ENCODE measurements at places on chromosomes 4 and X.

- DNase-seq, result no peak
- no peak overlapping the region for H3K4me3 ChIP-seq
- H3K36me3 ChIP-seq, result no peaks in the 10 kb centered on the region
- H3K4me1 ChIP-seq, result no peaks in the 10 kb centered on the region
- no peaks in the 10 kb centered on the region for H3K27me3 ChIP-seq
Measured at GRCh38 chr4:33998291-33998690, 2246.0 kb downstream of the ARAP2 start.

- no peaks in the 10 kb centered on the region for H3K4me1 ChIP-seq
- H3K4me3 ChIP-seq, result peak overlapping the region; percentile 94
- no peak for DNase-seq
- H3K27ac ChIP-seq, result peak overlapping the region; percentile 96
- H3K27me3 ChIP-seq, result no peaks in the 10 kb centered on the region
Measured at GRCh38 chr4:38662522-38663089, 1.4 kb upstream of the KLF3 start.

DNA sequence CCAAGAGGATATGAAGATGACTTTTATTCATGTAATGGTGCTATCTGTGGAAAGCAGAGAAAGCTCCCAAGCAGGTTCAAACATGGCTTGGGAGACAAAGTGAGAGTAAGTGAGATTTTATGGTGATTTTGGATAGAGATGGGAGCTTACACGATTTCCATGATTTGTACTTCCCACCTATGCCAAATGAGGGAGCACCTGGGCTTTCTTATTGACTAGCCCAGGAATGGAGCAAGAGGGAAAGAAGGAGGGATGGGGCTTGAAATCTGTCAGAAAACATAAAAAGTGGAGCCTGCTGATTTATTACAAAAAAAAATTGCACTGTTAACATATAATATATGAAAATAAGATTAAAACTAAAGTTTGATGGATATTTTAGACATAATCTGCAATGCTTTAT is 703.5 kb upstream of the PABPC4L start:
- no peak overlapping the region for H3K4me3 ChIP-seq
- no peaks in the 10 kb centered on the region for H3K27me3 ChIP-seq
- H3K4me1 ChIP-seq, result no peaks in the 10 kb centered on the region
- no peak for DNase-seq

GRCh38 chr4:162706051-162706450 is 460.6 kb downstream of the NAF1 start:
- no peak overlapping the region for H3K27ac ChIP-seq
- H3K36me3 ChIP-seq, result no peaks in the 10 kb centered on the region
- no peak overlapping the region for H3K4me3 ChIP-seq
- no peaks in the 10 kb centered on the region for H3K27me3 ChIP-seq

DNA sequence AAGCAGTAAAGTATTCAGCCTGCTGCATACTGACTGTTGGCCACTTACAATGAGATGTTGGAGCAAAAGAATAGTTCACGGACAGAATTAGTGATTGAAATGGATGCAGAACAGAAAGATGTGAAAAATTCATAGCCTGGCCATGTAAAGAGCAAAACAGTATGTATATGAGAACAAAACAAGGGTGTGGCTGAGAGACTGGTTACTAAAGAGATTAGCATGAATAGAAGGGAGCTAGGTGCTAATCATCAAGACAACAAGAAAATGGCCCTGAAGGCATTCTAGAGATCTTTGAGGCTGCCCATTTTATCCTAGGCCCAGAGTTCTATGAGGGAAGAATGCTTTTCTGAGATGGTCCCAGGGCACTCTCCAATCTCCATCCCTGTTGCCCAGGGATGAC is 208.5 kb downstream of the ARHGEF9 start:
- H3K36me3 ChIP-seq, result no peaks in the 10 kb centered on the region
- no peaks in the 10 kb centered on the region for H3K4me1 ChIP-seq
- H3K27me3 ChIP-seq, result no peaks in the 10 kb centered on the region
- DNase-seq, result no peak
- no peak overlapping the region for H3K27ac ChIP-seq
- H3K4me3 ChIP-seq, result no peak overlapping the region

- no peaks in the 10 kb centered on the region for H3K36me3 ChIP-seq
- no peaks in the 10 kb centered on the region for H3K4me1 ChIP-seq
- no peaks in the 10 kb centered on the region for H3K27me3 ChIP-seq
- H3K27ac ChIP-seq, result no peak overlapping the region
- no peak overlapping the region for H3K4me3 ChIP-seq
Measured at GRCh38 chrX:124194199-124194598, 138.3 kb upstream of the TEX13D start.

GRCh38 chrX:49282647-49283011 is 13.0 kb downstream of the PPP1R3F start:
- no peaks in the 10 kb centered on the region for H3K4me1 ChIP-seq
- no peaks in the 10 kb centered on the region for H3K36me3 ChIP-seq
- DNase-seq, result no peak
- H3K27me3 ChIP-seq, result no peaks in the 10 kb centered on the region

DNA sequence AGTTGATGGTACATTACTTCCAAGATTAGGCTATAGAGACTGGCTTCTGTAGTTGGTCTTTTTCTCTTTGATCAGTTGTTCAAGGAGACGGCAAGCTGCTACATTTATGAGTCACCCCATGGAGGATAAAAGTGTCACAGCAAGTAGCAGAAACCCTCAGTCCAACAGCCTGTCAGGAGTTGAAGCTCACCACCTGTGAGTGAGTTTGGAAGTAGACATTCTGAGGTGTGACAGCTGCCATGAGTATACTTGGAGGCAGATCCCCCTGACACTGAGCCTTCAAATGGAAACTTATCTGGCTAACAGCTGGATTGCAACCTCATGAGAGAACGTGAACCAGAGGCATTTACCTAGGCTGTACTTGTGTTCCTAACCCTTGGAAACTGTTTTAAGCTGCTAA is 68.0 kb downstream of the CCNG2 start:
- H3K4me1 ChIP-seq, result no peaks in the 10 kb centered on the region
- no peak for DNase-seq
- no peak overlapping the region for H3K4me3 ChIP-seq
- no peak overlapping the region for H3K27ac ChIP-seq

DNA sequence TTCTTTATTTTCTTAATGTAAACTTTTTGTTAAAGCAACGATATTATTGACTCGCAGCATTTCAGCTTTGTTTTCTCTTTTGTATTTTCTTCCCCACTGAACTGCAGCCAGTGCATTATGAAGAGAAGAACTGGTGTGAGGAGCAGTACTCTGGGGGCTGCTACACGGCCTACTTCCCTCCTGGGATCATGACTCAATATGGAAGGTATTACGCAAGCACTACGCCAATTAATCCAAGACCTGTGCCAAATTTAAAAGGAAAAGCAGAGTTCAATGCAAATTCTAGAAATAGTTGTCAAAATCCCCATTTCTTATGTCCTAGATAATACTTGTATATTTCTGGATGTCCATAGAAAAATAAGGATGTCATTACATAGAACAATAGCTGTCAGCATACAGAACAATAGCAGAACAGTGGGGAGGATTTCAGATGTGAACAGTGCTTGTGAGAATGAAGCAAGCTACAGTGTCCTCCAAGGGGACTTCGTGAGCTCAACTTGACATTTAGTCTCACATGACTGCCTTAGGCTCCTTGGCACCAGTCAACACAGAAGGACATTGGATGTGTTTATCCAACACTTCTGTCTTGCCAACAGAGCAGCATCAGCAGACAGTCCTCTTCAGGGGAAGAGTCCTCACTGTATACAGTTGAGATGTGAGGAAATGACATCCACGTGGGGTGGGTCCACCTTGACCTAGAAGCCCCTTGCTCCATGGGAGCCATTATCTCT is 85.9 kb downstream of the MAOA start:
- no peak overlapping the region for H3K27ac ChIP-seq
- no peak overlapping the region for H3K4me3 ChIP-seq

GRCh38 chr4:162498168-162498567 is 334.4 kb upstream of the FSTL5 start:
- H3K4me1 ChIP-seq, result no peaks in the 10 kb centered on the region
- DNase-seq, result no peak
- H3K27me3 ChIP-seq, result no peaks in the 10 kb centered on the region

DNA sequence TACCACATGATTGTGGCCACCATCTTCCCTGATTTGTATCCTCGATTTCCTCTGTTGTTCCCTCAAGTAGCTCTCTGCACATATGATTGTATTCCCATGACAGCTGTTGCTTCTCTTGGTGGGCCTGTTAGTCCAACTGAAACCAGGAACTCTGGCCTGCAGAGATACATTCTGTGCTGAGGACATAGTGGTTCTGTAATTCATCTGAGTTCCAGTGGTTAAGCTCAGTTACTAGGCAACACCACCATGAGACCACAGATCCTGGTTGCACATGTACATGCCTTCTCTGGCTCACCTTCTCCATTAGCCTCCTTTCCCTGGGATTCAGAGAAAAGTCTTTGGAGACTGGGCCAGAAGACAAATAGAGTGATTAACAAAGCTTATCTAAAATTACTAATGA is 172.1 kb upstream of the SLC7A11 start:
- H3K4me3 ChIP-seq, result no peak overlapping the region
- no peak overlapping the region for H3K27ac ChIP-seq
- no peak for DNase-seq

GRCh38 chr4:74682567-74683359 is 111.6 kb downstream of the BTC start:
- H3K4me1 ChIP-seq, result peaks cover 2% of the 10 kb centered on the region
- no peaks in the 10 kb centered on the region for H3K27me3 ChIP-seq
- H3K4me3 ChIP-seq, result no peak overlapping the region
- no peak overlapping the region for H3K27ac ChIP-seq
- DNase-seq, result no peak

DNA sequence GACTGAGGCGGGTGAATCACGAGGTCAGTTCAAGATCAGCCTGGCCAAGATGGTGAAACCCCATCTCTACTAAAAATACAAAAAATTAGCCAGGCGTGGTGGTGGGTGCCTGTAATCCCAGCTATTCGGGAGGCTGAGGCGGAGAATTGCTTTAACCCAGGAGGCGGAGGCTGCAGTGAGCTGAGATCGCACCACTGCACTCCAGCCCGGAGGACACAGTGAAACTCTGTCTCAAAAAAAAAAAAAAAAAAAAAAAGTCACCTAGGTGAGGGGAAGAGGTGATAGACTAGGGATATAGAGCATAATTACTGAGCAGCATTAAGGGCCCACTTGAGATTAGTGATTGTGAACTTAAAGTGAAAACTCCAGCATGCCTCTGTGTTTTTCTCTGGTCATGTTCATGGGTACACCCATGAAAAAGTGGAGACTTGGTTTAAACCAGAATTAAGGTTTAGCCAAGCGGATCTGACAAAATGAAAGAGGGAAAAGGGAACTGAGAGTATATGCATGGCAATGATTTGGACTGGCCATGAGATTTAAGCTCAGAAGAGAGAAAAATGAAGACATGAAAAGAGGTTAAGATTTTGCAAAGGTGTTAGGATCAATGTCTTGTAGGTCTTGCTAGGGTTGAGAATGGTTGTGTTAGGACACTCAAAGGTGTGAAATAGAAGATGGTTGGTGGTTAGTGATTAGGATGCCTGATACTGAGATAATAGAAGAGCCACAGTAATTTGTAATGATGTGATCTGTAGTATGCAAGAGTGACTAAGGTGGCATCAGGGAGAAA is 105.0 kb downstream of the RAB28 start:
- DNase-seq, result no peak
- no peak overlapping the region for H3K4me3 ChIP-seq
- H3K27me3 ChIP-seq, result no peaks in the 10 kb centered on the region

- no peak overlapping the region for H3K4me3 ChIP-seq
- H3K27ac ChIP-seq, result no peak overlapping the region
- no peaks in the 10 kb centered on the region for H3K27me3 ChIP-seq
- DNase-seq, result no peak
- H3K4me1 ChIP-seq, result no peaks in the 10 kb centered on the region
Measured at GRCh38 chr4:121567748-121568147, 129.0 kb downstream of the ANXA5 start.

- H3K36me3 ChIP-seq, result no peaks in the 10 kb centered on the region
- peaks cover 2% of the 10 kb centered on the region for H3K4me1 ChIP-seq
- no peak overlapping the region for H3K4me3 ChIP-seq
- no peak for DNase-seq
Measured at GRCh38 chr4:145525291-145525740, 43.7 kb downstream of the SMAD1 start.

GRCh38 chrX:133921764-133922389 is 63.5 kb downstream of the GPC3 start:
- no peaks in the 10 kb centered on the region for H3K36me3 ChIP-seq
- H3K27ac ChIP-seq, result no peak overlapping the region
- no peak for DNase-seq
- H3K27me3 ChIP-seq, result no peaks in the 10 kb centered on the region
- no peaks in the 10 kb centered on the region for H3K4me1 ChIP-seq

GRCh38 chr4:147108409-147108808 is 162.7 kb upstream of the TTC29 start:
- H3K4me1 ChIP-seq, result no peaks in the 10 kb centered on the region
- no peaks in the 10 kb centered on the region for H3K36me3 ChIP-seq
- no peak for DNase-seq

DNA sequence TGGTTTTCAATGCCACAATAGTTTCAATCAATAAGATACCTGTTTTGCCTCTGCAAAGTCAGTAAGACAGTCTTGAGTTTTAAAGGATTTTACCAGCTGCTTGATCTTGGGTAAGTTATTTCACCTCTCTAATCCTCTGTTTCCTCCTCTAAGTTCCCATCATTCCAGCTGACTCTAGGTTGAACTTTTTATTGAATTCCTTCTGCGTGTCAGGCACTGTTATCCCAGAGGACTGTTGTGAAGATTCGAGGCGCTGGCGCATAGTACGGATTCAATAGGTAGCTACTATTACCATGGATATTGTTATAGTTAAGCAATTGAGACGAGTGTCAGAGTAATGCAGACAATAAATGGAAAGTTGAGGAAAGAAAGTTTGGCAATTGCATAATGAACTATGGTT is 179.4 kb downstream of the BANK1 start:
- no peak overlapping the region for H3K27ac ChIP-seq
- no peak overlapping the region for H3K4me3 ChIP-seq
- peaks cover 3% of the 10 kb centered on the region for H3K27me3 ChIP-seq
- DNase-seq, result no peak
- H3K4me1 ChIP-seq, result no peaks in the 10 kb centered on the region
- no peaks in the 10 kb centered on the region for H3K36me3 ChIP-seq

- peak overlapping the region; percentile 87 for H3K27ac ChIP-seq
- H3K4me3 ChIP-seq, result no peak overlapping the region
- peaks cover 2% of the 10 kb centered on the region for H3K4me1 ChIP-seq
- H3K36me3 ChIP-seq, result no peaks in the 10 kb centered on the region
Measured at GRCh38 chr4:113881256-113881655, 98.2 kb downstream of the ARSJ start.

DNA sequence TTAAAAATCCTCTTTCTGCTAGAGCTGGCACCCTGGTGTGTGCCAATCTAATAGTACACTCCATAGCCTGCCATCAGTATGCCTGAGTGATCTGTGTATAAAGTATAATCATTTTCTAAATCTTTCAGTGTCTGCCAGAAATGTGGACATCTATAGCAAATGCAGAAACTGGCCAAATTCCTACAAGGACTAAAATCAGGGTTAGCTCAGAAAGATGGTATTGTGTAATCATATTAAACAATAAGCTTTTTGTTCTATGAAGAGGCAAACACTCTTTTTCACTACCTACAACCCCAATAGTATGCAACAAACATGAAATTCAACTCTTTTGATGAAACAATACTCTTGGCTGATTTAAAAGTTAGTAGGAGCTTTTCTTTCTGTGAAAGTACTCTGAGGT is 7.7 kb upstream of the TXLNG start:
- H3K27me3 ChIP-seq, result no peaks in the 10 kb centered on the region
- no peak overlapping the region for H3K27ac ChIP-seq
- H3K4me1 ChIP-seq, result no peaks in the 10 kb centered on the region
- no peaks in the 10 kb centered on the region for H3K36me3 ChIP-seq

GRCh38 chr4:91256043-91256442 is 1047.7 kb upstream of the GRID2 start:
- no peaks in the 10 kb centered on the region for H3K4me1 ChIP-seq

- H3K4me3 ChIP-seq, result no peak overlapping the region
- H3K27me3 ChIP-seq, result no peaks in the 10 kb centered on the region
- no peaks in the 10 kb centered on the region for H3K36me3 ChIP-seq
- no peak overlapping the region for H3K27ac ChIP-seq
- H3K4me1 ChIP-seq, result peaks cover 2% of the 10 kb centered on the region
Measured at GRCh38 chrX:64191281-64192010, 14.1 kb downstream of the AMER1 start.

Measured in aorta (tissue), 5 donors.